Fibroblast of upper back skin (primary cell): ENCODE measurements at places on chromosomes 7 and 10.

DNA sequence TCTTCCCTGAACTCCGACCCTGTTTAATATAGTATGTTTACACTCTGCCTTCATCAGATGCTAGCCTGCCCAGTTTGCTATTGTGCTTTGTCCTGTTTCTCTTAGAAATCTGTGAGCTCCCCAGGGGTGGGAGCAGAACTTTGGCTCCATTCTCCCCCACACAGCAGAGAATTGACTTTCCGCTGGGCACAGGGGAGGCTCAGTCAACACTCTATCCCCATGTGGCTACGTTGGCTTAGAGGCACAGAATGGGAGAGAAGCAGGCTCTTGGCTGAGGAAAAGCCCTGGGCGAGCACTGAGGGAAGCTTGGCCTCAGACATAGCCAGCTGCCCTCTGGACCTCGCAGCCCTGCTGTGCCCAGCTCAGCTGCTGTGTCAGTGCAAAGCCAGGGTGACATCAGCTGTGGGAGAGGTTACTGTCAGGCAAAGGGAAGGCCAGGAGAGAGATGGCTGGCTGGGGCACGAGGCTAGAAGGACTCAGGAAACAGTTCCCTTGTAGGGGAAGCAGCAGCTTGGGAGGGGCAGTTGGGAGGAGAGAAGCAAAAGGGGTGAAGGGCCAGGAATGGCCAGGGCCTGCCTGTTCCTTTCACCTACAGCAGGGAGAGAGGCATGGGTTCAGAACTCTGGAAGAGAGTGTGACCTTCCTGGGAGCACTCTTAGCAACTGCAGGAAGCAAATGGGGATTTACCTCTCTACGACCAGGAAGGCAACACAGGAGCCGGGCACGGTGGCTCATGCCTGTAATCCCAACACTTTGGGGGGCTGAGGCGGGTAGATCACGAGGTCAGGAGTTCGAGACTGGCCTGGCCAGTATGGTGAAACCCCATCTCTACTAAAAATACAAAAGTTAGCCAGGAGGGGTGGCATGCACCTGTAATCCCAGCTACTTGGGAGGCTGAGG lies 5.8 kb upstream of the SCD start:
- DNase-seq: no peak

GRCh38 chr7:6482743-6483119 lies 35.0 kb upstream of the DAGLB start:
- no peak for DNase-seq

DNA sequence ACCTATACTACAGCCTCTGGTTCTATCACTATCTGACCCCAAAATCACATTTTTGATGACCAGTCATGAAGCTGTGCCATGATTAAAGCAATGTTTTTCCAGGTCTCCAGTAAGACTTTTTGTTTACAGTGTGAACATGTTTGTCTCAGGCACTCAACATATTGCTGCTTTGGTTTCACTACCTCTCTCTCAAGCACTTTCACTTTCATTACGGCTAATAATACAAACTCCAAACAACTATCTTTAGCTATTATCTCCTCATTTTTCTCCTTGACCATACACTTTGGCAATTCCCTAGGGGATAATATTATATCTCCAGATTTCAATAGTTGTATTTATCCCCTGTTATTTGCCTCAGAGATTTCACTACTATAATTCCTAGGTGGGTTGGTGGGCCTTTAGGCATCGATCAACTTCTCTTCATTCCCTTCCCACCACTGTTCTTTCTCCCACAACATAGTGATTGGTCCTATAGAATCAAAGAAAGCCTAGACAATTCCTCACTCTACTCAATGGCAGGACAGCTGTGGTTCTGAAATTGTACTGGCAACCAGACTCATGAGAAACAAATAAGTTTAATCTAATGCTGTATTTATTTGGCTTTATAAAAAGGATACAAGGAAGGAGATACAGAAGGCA lies 261.4 kb upstream of the ZWINT start:
- no peak for DNase-seq

GRCh38 chr10:22479419-22479818 lies 134.1 kb downstream of the SPAG6 start:
- DNase-seq: no peak

DNA sequence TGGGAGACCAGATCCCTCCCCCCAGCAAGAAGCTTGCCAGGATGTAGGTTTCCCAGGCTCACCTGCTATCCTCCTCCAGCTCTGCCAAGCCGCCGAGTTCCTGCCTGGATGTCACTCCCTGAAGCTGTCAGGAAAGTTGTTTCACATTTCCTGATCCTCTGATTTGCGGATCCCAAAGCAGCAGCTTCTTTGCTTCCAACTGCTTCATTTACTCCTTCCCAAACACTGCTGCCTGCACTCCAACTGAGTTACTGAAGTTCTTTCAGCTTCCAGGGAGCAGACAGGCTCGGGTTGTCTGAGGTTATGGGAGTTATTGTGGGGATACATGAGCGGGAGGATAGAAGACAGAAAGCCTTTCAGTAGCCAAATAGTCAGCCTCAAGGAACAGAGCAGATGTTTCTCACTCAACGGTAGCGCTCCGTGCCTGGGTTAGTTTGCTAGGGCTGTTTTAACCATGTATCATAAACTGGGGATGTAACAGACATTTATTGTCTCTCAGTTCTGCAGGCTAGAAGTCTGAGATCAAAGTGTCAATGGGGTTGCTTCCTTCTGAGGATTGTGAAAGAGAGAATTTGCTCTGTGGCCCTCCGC lies 516.0 kb downstream of the REEP3 start:
- DNase-seq: no peak

DNA sequence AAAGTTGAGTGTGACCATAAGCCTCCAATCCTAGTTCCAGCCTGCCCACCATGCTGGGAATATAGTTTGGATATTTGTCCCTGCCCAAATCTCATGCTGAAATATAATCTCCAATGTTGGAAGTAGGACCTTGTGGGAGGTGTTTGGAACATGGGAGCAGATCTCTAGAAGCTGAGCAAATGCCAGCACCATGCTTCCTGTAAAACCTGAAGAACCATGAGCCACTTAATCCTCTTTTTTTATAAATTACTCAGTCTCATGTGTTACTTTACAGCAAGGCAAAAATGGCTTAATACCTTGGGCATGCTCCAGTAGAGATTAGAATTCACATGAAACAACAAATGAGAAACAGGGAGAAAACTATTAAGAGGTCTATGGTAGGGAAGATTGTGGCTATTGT lies 27.2 kb downstream of the STEAP1 start:
- DNase-seq: no peak

DNA sequence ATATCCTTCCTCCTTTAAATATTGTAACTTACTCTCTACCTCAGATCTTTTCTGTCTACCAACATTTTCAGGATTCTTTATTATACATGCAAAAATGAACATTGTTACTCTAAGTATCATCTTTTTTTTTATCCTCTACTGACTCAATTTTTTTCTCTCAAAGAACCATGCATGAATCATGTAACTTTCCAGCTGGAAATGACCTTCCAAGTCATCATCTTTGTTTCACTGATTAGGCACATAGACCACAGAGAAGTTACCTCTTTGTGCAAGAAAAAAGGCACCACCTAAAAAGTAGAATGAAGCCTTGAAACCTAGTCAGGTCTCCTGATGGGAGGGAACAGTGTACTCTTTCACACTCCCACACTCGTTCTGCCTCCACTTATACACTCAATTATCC lies 234.9 kb downstream of the HGF start:
- DNase-seq: peak; percentile 20

DNA sequence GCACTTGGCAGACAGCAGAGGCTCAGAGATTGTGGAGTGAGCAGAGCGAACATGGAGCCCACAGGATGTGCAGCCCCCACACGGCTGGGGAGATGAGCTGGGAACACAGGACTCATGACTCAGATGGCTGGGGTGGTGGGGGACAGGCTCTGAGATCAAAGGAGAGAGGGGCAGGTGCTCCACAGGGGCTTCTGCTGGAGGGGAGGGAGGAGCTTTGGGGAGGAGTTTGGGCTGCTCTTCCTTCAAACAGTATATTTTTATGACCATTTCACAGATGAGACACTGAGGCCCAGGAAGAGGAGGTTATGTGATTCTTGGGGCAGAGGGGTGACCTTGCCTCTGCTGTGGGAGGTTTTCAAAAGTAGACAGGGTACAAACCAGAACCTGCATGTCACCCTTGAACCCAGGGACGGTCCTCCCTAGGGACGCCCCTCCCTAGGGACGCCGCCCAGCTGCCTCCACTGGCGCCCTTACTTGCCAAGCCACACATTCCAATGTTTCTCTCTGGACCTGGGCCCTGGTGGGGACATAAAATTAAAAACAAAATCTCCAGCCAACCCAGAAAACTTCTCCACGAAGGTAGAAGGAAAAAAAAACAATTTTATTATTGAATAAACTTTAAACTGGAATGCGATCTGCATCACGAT lies 981 bp upstream of the CRYGN start:
- DNase-seq: no peak

GRCh38 chr7:43568529-43568928 lies 14.4 kb upstream of the STK17A start:
- DNase-seq: peak; percentile 68

- DNase-seq: peak; percentile 6
These were observed 1.0 kb downstream of the ACSL5 start for GRCh38 chr10:112374724-112375541.

DNA sequence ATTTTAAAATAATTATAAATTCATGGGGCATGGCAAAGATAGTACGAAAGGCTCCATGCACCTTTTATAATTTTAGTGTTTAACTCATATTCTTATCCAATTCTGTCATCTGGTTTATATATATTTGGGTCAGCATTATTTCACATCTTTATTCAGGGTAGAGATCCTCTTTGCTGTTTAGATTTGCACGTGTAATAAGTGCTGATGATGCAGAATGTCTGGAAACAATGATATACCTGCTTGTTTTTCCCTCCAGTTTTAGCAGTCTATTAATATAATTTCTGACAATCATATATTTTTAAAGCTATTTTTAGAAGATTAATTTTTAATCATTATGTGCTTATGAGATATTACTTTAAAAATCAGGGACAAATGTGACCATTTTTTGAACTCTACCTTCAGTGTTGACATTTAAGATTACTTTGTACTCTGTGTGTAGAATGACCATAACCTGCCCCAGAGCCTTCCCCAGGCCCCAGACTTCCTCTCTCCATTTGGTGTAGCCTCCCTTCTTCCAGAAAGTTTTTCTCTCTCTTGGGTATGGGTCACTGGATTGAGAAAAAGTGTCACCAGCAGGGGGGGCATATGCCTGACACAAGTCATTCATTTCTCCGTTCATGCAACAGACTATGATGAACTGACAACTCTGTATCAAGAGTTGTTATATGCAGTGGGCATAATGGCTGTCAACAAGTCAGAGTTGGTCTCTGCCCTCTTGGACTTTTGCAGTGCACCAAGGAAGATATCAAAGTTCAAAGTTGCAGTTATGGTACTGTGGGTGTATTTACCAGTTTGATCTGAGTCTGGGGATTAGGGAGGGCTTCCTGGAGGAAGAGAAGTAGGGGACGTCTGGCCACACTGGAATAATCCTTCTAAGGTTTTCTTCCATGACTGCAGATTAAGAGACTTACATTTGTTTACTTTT lies 192.6 kb upstream of the CCDC6 start:
- no peak for DNase-seq

GRCh38 chr7:489876-490275 lies 29.8 kb downstream of the PDGFA start:
- no peak for DNase-seq

GRCh38 chr7:80136261-80137055 lies 1.8 kb downstream of the GNAI1 start:
- DNase-seq: peak; percentile 56

- no peak for DNase-seq
These were observed 352.8 kb downstream of the KCNMA1 start for GRCh38 chr10:77284797-77285196.

- no peak for DNase-seq
These were observed 6.3 kb downstream of the MAT1A start for GRCh38 chr10:80283119-80283518.
